Kidney epithelial cell (primary cell): ENCODE measurements at places on chromosomes 12 and 14. TPM values are rescaled to one million over a fixed set of nuclear protein-coding genes. Genes with fewer than 3 reads are reported as not detected.
A peak's percentile ranks its signal among the peaks of the same experiment; 100 is the strongest.

DNA sequence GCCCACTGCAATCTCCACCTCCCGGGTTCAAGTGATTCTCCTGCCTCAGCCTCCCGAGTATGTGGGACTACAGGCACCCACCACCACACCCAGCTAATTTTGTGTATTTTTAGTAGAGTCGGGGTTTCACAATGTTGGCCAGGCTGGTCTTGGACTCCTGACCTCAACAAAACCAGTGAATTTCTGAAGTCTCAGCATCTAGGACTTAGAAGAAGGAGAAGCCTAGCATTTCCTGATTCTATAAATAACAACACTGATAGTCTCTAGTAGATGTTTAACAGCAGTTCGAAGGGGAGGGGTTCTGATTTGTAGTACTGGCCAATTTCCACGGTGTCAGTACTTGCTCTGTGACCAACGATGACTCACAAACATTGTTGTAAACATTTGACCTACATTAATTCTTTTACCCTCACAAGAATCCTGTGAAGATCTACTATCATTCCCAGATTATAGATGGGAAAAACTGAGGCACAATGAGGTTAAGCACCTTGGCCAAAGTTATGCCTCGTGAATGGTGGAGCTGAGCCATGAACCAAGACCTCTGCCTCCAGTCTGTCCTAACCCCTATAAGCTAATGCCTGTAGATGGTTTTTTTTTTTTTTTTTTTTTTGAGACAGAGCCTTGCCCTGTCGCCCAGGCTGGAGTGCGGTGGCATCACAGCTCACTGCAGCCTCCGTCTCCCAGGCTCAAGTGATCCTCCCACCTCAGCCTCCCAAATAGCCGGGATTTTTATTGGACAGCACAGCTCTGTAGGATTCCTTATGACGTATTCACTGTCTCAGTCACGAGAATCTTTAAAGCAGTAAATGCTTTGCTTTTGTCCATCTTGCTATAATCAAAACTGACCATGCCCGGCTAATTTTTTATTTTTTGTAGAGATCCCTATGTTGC lies 5.2 kb downstream of the P2RX4 start:
- peak; percentile 90 for DNase-seq

DNA sequence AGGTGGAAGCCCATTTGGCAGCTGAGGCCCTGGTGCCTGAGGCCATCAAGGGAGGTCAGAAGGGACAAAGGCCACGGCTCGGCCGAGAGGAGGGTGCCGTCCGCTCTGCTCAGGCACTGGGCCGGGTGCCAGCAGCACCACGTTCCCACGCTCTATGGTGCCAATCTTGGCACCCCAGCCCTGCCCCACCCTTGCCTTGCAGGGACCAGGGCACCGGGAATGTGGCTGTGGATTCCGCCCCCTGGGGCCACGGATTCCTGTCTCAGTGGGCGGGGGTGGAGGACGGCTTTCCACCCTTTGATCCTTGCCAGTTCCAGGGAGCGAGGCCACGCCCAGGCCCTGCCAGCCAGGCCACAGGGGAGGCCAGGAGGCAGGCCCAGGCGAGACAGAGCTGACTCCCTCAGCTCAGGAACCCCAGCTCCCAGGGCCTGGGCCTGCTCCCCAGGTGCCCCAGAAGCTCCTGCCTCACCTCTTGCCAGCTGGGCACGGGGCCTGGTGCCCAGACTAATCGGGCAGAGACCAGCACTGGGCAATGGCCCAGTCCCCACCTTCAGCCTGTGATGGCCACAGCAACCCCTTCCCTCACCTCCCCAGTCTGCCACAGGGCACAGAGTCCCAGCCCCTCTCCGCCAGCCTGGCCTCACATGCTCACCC lies 26.4 kb upstream of the GPR132 start:
- no peak for DNase-seq

DNA sequence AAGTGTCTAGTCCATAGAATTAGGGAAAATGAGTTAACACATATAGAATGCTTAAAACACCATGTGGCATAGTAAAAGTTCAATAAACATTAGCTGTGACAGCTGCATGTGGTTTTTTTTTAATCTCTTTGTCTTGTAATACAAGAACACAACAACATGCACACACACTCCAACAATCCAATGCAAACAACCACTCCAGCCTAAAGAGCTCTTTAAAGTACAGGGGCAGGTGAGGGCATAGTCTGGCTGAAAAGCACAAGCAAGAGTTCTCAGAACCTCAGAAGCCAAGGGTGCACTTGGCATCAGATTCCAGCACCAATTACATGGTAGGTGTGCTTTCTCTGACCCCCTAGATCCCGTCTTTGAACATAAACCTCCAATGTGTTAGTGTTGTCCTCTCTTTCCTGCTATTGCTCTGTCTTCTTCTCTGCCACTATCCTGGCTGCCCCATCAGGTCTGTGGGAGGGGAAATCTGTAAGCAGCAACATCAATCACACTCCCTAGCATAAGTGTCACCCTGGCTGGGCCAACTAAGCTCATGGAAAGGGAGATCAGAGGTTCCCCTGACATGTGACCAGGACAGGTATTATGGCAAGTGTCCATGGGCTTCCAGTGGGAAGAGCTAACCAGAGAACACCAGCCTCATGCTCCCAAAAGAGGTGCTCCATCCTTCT lies 91.0 kb downstream of the SLC8A3 start:
- DNase-seq: no peak

- no peak for DNase-seq
Measured at GRCh38 chr14:105357626-105358025, 40.7 kb upstream of the TEX22 start.

DNA sequence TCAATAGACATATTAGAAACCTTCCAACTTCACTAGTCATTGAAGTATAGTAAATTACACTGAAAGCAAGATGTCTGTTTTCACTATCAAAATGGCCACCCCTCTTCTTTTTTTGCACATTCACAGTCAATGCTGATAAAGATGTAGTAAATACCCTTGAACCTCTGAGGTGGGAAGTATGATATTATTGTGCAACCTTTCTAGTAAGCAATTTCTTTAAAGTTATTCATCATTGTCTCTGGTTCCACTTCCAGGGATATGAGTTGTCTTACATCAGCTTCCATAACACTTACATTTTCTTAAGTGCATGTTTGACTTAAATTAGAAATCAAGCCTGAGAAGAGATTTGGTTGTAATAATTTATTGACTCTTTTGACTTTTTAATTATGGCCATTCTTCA lies 453.9 kb upstream of the MGAT4C start:
- no peak for DNase-seq

GRCh38 chr14:76012354-76012753 lies 26.8 kb downstream of the IFT43 start:
- DNase-seq: no peak

DNA sequence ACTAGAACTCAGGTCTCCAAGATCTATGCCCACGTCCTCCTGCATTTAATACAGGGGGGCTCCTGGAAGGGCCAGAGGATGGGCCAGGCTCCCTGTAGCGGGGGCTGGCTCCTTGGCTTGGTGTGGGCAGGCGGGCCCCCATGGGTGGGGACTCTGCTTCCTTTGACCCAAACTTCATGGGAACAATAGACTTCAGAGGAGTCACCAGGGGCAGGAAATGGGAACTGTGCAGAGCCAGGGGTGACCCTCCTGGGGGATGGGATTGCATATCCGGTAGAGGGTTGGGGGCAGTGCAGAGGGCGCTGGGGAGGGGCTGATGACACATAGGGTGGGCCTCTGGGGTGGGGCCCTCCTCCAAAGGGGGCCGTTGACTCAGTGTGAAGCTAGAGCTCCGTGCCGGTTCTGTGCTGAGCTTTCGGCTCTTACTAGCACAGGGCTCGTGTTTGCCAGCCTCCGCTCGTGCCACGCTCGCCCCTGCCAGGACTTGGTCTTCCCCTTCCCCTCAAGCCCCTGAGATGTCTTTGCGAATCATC lies 4.6 kb downstream of the TEAD4 start:
- no peak for DNase-seq

Gene KLRF2
- total RNA-seq: not detected in 2 replicates
